ENCODE measurements at places on chromosomes 4 and X. TPM values are rescaled to one million over a fixed set of nuclear protein-coding genes. Genes with fewer than 3 reads are reported as not detected.

GRCh38 chrX:7889680-7890079, 37.5 kb downstream of the PNPLA4 start:
- DNase-seq: no peak

The SGCB gene
- 47.7 TPM for polyA plus RNA-seq

GRCh38 chrX:110201799-110202198, 116.1 kb downstream of the AMMECR1 start:
- DNase-seq: no peak

The DCAF4L1 gene
- polyA plus RNA-seq: 0.04 TPM

DNA sequence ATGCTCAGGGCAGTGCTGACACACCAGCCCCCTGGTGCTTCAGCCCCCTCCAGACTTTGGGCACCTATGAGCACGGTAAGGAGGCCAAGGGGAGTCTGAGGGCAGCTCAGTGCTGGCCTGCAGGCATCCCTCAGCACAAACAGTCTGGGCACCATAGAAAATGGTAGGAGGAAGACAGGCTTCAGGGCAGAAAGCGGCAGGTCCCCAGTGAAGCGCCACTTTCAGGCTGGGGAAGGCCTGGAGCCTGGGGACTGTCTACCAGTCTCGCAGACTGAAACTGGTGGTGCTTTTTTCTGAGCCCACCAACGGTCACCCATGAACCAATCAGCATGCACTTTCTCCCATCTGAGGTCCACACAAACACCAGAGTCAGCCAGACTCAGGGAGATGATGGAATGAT, 1074.7 kb downstream of the PCDH18 start:
- no peak for DNase-seq

DNA sequence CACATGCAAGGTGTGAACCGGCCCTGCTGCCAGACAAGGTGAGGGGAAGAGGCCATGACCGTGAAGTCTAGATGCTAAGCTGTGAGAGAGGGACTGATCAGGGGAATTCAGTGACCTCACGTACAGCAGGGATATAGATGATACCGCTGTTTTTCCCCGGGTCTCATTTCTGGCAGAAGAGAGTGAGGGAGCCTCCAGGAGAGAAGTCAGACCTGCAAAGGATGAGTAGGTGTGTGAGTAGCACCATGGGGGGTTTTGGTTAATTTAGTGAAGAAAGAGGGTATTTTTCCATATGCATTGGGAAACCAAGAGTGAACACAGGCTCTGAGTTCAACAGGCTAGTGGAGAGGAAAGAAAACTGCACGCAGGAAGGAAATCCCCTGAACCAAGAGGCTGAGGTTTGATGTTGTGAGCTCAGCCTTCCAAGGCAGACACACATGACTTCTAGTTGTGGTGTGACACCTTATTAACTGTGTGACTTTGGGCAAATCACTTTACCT, 127.6 kb upstream of the GATB start:
- DNase-seq: no peak

- no peak for DNase-seq
These were observed 35.9 kb upstream of the ELF2 start for GRCh38 chr4:139212900-139213299.

The LAS1L gene
- 17.9 TPM for polyA plus RNA-seq

DNA sequence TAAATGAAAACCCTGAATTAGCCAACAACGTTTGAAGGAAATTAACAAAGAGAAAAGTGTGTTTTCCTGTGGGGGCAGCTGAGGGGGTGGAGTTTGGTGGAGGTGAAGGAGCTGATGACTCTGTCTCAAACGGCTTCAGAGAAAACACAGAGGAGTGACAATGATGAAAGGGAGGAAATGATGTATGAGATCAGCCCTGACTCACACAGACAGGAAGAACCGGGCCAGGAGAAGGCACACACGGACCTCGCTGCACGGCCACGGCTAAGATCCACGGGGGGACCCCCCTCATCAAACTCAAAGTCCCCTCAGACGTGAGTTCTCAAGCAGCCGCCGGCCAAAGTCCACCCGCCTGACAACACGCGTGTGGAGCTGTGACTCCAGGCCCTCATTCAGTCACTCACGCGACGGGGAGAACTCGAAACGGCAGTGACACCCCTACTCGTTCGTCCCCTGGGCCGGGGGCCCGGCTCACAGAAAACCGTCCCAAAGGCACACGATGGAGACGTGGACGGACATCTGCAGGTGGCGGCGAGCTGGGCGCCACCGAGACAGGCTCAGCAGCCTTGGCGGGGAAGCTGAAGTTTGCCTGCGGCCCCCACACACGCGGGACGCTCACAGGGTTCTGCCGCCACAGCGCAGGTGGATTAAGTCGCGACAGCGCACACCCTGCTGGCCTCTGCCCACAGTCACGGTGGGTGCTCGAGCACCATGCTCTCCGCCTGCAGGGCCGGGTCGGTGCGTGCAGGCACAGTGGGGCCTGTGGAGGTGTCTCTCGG, 28.8 kb downstream of the PPP2R3B start:
- no peak for DNase-seq

The HSFX4 gene
- not detected for polyA plus RNA-seq
